Activated T-helper 2 cell treated with anti-CD3 and anti-CD28 coated beads, Interferon-gamma antibody, Interleukin-2, Interleukin-4, amounts not matched to agents 10 μg/mL and 5 μg/mL and 100 μg/mL, durations not matched to agents 14 hours and 24 hours and 36 hours (primary cell): ENCODE measurements at places on chromosomes 7 and 10. TPM values are rescaled to one million over a fixed set of nuclear protein-coding genes. Genes with fewer than 3 reads are reported as not detected.

FKBP6 gene
- total RNA-seq: not detected in 2 replicates

SMARCD3 gene
- 2.9 and 3.3 TPM in 2 replicates for total RNA-seq

CHAT gene
- 2.2 and 2.5 TPM in 2 replicates for total RNA-seq

PON1 gene
- total RNA-seq: not detected in 2 replicates

GRCh38 chr7:120169996-120170783 is 102.8 kb upstream of the KCND2 start:
- DNase-seq: no peak

- peak; percentile 33 for DNase-seq
Observed at GRCh38 chr10:22252801-22253579, 35.2 kb upstream of the EBLN1 start.

GRCh38 chr10:113036619-113037018 is 86.6 kb downstream of the TCF7L2 start:
- DNase-seq: no peak

GRCh38 chr7:22894546-22894945 is 71.9 kb upstream of the TOMM7 start:
- DNase-seq: no peak

DNA sequence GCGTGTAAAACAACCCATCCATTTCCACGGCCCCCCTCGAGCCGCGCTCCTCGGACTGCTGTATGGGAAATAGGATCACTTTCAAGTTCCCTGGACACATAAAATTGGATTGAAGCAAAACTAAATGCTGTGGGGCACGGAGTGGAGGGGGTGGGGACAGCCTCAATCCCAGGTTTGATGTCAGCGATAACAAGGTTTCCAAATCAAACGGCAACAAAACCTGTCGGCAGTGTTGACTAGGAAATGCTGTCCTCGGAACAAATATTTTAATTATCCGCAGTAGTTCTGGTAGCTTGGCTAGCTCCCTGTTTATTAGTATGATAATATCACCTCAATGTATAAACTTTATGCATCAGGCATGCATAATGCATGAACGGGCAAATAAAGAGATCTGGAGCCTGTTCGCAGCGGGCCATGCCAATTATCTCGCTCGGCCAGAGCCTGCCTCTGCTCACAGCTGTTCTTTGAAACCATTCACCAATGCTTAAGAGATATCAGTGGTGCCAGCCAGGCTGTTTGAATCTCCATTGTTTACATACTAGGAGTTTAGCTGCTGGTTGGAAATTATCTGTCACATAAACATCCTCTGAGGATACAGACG is 161.1 kb downstream of the PAXIP1 start:
- DNase-seq: no peak

- no peak for DNase-seq
Observed at GRCh38 chr7:22725585-22725984, 1.4 kb upstream of the IL6 start.

- peak; percentile 25 for DNase-seq
Observed at GRCh38 chr7:88218836-88219605, 817 bp downstream of the SRI start.

DNA sequence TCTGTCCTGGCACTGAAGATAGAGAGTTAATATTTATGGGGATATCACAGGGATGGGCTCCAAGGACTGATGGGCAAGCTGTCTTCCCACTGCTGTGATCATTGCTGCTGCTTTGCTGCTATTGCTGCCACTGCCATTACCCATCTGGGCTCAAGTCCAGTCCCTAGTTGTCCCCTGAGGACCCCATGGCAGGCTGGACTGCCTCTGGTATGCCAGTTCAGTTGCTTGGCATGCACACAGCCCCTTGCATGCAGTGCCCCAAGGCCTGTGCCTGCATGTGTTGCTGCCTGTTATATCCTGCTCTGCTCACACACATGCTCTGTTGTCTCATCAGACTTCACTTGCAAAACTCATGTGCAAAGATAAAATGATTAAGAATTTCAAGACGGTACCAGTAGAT is 109.5 kb downstream of the ADRA2A start:
- DNase-seq: no peak

DNA sequence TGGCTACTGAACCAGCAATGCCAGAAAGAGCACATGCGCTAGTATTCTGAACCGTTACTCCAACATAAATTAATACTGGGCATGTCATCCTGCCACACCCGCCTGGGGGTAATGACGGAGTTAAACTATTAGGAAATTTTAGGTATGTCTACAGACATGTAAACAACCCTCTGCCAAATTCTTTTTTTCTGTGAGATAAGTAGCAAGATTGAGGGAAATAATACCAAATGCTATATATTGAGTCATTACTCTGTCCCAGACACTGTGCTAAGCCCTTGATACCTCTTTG is 7.4 kb downstream of the LSMEM1 start:
- no peak for DNase-seq

GRCh38 chr7:108415821-108416536 is 40.3 kb downstream of the NRCAM start:
- no peak for DNase-seq

GRCh38 chr7:15016315-15016667 is 113.7 kb upstream of the DGKB start:
- no peak for DNase-seq
